SW480 (cell line): ENCODE measurements at places on chromosomes 5 and 9.

- DNase-seq: no peak
These were observed 142.5 kb upstream of the VLDLR start for GRCh38 chr9:2479056-2479565.

DNA sequence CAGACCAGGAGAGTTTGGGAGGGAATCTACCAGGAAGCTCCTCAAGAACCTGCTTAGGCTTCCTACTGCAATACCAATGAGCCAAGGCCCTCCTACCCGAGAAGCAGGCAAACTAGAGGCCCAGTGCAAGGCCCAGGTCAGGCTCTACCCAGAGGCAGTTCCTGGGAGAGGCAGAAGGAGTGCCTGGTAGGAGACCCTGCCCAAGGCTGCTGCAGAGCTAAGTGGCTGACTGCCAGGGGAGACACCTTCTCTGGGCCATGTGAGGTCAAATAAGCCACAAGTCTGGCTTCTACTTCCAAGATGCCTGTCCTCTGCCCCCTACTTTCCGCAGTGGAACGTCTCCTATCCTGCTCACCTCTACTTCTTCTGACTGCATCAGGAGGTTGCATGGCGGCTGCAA is 17.8 kb downstream of the ACSL6 start:
- no peak for DNase-seq

DNA sequence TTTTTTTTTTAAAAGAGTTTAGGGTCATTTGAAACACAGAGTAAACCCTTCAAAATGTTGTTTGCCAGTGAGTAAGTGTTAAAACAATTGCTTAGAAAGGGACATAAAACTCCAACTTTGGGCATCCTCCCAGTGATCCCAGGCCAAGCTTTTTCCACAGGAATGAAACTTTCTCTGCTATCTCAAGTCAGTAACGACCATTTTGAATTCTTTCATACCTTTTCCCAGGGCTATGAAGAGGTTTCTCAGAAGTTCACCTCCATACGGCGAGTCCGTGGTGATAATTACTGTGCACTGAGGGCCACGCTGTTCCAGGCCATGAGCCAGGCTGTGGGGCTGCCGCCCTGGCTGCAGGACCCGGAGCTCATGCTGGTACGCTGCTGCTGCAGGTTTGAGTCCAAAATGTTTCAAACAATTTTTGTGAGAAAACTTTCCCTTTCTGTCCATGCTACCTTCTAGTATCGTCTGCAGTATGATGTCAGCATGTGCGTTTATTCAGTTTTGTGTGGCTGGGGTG is 16.8 kb downstream of the OTULIN start:
- DNase-seq: no peak

DNA sequence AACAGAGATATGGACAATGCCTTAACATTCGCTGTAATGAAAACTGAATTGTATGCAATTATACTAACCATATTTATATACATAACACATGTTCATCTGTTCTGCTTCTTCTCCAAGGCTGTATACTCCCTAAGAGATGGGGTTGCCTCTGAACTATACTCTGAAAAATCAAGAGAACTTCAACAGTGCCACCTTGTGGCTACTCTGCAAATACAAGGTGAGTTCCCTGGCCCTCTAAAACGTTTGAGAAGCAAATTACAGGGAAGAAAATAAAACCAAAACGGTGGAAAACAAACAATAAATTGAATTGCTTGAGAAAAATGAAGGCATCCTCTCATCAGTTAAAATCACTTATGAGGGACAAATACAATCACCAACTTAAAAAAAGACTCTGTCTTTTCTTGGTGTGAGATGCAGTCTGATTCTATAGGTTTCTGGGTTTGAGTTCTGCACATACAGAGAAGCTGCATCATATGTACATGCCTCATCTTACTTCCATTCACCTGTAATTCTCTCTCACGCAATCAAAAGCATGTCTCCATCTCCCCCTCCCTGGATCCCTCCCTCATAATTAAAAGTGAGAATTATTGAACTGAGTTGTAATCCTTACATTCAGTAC is 98.6 kb downstream of the FBXW11 start:
- DNase-seq: peak; percentile 73

- DNase-seq: peak; percentile 14
These were observed 43.4 kb upstream of the KIAA1958 start for GRCh38 chr9:112443200-112443599.

DNA sequence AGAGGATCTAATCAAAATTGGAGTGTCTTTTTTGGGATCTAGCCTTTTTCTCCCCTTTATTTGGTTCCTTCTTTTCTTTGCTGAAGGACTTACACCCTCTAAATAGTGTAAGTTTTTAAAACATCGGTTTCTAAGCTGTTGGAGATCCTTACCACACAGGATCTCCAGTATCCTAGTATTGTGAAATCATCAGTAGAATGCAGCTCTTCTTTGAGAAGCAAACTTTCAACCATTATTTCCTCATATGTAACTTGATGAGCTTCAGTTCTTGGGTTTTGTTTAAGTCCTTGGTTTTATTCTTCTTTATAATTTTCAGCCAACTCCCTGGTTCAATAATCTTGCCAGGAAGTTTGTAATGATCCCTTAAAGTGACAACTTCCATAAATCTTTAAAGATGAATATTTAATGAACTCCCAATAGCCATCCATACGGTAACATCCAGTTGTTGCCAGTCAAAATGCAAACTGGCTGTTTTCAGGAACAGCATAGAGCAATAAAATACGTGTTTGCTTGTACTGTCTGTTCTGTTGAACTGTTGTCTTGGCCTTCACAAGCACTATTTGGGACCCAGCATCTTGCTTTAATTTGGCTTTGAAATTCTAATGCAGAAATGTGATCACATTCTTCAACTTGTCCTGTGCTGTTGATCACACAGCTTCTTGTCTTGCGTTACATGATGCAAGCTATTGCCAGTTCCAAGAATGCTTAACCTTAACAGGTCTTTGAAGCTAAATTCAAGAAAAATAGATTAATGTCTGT is 34.8 kb upstream of the TTC23L start:
- no peak for DNase-seq

GRCh38 chr5:125057912-125058826 is 311.7 kb upstream of the ZNF608 start:
- no peak for DNase-seq

GRCh38 chr9:113541019-113541900 is 77.7 kb downstream of the RGS3 start:
- DNase-seq: peak; percentile 69

DNA sequence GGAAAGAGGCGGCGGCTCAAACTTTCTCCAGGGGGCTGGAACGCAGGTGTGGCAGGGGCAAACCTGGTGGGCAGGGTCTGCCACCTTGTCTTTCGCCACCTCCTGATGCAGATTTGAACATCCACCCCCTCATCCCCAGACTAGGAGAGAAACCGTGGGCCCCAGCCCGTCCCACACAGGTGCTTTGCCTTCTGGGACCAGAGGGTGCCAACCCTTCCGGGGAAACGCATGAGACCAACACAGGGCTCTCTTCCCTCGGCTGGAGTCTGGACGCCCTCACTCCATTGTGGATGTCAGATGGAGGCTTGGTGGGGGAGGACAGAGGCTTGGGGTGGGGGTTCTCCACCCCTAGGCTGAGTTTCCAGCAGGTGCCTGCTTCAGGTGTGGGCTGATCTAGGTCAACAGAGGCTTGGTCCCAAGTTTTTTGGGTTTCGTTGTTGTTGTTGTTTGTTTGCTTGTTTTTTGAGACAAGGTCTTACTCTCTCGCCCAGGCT is 9.5 kb downstream of the C9orf50 start:
- no peak for DNase-seq

- no peak for DNase-seq
These were observed 14.9 kb downstream of the CD180 start for GRCh38 chr5:67181648-67182221.

GRCh38 chr5:151284392-151284967 is 19.1 kb downstream of the SLC36A3 start:
- no peak for DNase-seq

DNA sequence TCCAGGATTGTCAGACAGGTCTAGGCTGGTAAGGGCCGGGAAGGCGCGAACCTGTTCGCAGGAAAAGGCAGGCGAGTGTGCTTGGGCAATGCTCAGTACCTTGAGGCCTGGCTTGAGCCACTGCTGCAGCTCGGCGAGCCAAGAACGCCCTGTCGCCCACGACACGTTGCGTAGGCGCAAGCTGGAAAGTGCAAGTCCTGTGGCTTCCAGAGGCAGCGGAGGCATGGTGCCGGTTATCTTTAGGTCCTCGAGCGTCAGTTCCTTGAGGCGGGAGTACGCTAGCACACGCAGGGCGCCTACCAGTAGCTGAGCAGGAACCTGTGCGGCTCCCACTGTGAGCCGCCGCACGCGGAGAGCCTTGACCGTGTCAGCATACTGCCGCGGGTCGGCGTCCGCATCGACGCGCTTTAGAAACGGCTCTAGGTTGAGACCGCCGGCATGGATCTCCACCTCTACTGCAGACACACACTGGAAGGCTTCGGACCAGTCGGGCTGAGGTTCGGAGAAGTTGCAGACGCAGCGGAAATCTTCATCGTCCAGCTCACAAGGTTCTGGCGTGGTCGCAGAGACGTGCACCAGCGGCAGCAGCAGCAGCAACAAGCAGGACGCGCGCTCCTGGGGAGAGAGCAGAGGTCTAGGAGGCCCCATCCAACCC is 482 bp downstream of the CD14 start:
- DNase-seq: peak; percentile 60

- no peak for DNase-seq
These were observed 63.1 kb upstream of the CD180 start for GRCh38 chr5:67259548-67260215.

- DNase-seq: no peak
These were observed 6.0 kb downstream of the NR3C1 start for GRCh38 chr5:143397302-143398052.

DNA sequence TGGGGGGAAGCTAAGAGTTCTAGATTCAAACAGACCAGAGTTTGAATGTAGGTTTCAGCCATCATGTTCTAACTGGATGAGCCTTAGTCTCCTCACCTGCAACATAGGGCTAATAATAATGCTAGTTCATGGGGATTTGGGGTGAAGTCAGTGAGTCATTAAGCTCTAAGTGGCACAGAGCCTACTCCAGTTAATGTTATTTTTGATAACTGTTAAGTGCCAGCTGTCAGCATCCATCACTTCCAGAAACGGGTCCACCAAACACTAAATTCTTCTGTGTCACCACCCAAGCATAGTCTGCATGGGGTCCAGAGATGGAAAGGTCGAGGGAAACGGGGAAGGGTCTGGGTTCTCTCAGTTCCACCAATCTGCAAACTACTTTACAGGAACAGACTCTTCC is 1.8 kb upstream of the TSC1 start:
- DNase-seq: no peak

GRCh38 chr5:150000990-150001659 is 586 bp downstream of the HMGXB3 start:
- DNase-seq: peak; percentile 40

DNA sequence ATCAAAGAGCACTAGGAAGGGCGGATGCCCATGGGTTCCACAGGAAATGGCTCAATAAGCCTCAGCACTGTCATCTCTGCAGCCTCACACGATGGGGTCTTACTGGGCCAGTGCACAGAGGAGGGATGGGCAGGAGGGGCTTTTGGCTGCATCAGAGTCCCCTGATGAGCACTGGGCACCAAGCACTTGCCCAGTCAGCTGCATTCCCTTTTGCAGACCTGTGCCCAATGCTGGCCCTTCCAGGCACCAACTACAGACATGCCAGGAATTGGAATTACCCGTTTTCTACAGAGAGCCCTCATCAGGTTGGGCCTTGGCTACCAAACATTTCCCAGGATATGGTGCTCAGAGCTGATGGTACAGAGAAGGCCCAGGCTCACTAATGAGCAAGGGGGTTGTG is 182.5 kb downstream of the HSPA4 start:
- DNase-seq: no peak

DNA sequence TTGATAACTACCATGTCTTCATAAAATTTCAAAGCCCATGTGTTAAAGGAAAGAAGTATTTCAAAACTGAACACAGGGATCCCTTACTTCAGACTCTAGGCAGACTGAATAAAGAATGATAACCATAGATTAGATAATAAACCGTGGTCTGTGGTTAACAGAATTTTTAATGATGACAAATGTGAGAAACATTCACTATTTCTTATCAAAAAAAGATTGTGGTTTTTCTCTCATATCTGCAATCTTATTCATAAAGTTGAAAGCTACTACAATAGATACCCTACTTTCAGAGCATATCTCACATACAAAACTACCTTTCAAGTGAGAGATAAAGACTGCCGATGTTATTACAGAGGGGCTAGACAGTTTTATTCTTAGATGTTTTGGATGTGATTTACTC is 816.8 kb upstream of the DMAC1 start:
- no peak for DNase-seq

DNA sequence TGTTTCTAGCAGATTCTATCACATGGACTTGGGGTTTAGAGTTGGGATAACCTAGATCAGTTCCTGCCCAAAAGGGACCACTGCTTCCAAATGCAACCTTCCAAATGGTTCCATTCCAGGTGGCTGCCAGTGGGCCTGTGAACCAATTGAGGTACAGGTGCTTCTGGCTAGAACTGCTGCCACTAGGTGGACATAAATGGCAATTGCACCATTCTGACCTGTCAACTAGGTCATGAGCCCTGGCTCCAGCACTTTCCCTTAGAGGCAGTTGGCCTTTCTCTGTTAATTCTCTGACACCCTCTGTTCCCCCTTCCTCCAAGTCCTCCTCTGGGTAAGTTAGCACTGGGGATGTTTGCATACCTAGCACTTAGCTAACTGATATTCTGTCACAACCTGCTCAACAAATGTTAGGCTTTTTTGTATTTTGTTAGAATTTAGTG is 16.6 kb upstream of the HEMGN start:
- peak; percentile 76 for DNase-seq

DNA sequence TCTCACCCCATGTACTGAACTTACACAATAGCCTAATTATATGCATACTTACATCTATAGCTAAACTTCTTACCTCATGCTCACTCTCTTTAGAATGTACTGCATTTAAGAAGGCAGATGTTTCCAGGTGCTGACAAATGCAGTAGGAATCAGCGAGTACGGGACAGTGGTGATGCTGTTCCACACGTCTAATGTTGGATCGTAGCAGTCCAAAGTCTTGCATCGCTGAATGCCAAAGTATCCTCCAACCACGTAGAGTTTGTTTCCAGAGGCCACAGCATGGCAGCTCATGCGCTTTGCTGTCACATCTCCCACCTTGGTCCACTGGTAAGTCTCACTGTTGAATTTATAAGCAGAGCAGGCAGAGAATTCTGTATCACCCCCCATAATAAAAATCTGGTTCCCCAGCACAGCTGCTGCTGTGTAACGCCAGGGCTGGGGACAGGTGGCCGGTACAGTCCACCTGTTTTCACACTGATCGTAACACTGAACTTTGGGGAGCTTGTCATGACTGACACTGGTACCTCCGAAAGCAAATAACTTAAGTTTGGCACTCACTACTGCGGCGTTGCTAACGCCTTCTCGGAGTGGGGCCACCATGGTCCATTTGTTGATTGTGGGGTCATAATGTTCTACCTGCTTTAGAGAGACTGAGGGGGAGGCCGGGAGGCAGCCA is 5.8 kb downstream of the ENC1 start:
- no peak for DNase-seq
